ENCODE measurements at places on chromosomes 5 and 9.

DNA sequence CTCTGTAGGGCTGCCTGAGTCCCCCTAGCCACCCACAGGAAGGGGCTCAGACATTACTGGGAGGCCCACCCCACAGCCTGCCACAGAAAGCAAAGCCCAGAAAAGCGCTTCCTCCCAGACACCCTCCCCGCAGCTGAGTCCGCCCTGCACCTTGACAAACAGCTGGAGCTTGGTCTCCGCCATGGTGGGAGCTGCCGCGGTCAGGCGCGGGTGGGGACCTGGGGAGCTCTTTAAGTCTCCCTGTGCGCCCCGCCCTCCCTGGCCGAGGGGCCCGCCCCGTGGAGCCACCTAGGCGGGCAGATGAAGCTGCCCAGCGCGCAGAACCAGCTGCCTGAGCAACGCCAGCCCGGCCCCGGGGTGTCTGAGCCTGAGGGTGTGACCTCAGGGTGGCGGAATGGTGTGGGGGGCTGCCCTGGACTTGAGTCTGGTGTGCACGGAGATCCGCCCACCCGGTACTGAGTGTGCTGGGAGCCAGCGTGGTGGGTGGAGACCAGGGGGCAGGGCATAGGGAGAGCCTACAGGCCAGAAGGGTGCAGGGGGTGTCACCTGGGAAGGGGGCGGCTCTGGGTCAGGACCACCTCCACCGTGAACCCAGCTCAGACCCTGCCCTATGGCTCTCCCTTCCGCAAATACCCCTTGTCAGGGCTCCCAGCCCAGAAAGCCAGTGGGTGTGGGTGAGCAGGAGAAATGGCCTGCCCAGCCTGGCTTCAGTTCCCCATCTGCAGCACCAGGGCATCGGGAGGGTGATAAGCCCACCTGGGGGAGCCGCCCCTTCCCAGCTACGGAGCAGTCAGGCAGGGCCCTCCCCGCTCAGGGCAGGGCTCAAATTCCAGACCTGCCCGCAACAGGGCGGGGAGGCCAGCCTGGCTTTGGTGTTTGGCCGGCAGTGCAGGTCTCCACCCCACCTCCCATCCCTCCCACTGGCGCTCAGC, at the start of gene CLIC3:
CLIC3 (minus strand) TSS at position 208 of the 932 bp plus-strand sequence; CDS start at position 183, 25 bp downstream.
- no peaks in the 10 kb centered on the region for H3K36me3 ChIP-seq
- peak within 1 kb of the TSS; percentile 50 for H3K4me3 ChIP-seq
- H3K27me3 ChIP-seq, result no peaks in the 10 kb centered on the region
- peaks cover 1% of the 10 kb centered on the region for H3K4me1 ChIP-seq
- DNase-seq, result no peak
- H3K27ac ChIP-seq, result no peak within 1 kb of the TSS

GRCh38 chr5:87138091-87138805, 129.4 kb upstream of the RASA1 start:
- no peaks in the 10 kb centered on the region for H3K27me3 ChIP-seq
- no peak for DNase-seq
- no peak overlapping the region for H3K27ac ChIP-seq
- H3K4me3 ChIP-seq, result no peak overlapping the region
- H3K36me3 ChIP-seq, result no peaks in the 10 kb centered on the region
- H3K4me1 ChIP-seq, result peaks cover 10% of the 10 kb centered on the region

DNA sequence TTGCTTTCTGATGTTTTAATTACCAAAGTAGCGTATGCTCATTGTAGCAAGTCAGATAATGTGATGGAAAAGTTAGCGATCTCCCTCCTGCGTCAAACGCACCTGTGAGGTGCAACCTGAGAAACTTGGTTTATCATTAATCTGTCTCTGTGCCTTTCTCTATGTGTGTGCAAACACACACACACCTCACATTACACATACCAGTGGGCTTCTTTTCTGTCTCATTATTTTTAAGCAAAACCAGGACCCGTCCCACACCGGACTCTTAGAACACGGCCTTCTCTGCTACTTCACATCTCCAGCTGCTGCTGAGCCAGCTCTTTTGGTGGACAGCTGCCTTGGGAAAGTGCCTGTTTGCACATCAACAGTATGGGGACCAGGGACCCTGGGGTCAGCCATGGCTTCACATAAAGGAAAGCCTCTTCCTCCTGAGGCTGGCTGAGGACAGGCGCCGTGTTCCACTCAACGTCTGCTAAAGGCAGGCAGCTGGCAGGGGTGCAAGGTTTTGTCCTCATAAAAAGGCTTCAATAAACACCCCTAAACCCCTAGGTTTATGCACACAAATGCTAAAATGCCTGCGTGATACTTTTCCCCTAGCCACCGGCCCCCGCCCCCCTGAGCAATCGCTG, 44.2 kb downstream of the MRPL36 start:
- H3K27ac ChIP-seq, result no peak overlapping the region
- peaks cover 10% of the 10 kb centered on the region for H3K4me1 ChIP-seq
- no peak for DNase-seq
- no peaks in the 10 kb centered on the region for H3K36me3 ChIP-seq

DNA sequence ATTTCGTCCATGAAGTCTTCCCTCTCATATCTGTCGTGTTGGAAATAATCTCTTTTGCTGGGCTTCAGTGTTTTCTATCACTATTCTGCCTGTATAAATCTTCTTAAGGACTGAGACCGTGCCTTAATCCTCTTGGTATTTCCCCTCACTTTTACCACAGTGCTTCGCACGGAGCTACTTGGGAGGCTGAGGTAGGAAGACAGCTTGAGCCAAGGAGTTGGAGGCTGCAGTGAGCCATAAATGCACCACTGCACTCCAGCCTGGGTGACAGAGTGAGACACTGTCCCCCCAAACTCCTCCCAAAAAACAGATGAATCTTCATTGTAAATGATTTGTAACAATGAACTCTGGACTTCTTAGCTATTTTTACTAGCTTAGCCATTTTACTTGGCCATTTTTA, 57.8 kb downstream of the PHAX start:
- peaks cover 14% of the 10 kb centered on the region for H3K4me1 ChIP-seq
- no peaks in the 10 kb centered on the region for H3K27me3 ChIP-seq
- no peak overlapping the region for H3K27ac ChIP-seq
- no peak overlapping the region for H3K4me3 ChIP-seq
- no peak for DNase-seq

DNA sequence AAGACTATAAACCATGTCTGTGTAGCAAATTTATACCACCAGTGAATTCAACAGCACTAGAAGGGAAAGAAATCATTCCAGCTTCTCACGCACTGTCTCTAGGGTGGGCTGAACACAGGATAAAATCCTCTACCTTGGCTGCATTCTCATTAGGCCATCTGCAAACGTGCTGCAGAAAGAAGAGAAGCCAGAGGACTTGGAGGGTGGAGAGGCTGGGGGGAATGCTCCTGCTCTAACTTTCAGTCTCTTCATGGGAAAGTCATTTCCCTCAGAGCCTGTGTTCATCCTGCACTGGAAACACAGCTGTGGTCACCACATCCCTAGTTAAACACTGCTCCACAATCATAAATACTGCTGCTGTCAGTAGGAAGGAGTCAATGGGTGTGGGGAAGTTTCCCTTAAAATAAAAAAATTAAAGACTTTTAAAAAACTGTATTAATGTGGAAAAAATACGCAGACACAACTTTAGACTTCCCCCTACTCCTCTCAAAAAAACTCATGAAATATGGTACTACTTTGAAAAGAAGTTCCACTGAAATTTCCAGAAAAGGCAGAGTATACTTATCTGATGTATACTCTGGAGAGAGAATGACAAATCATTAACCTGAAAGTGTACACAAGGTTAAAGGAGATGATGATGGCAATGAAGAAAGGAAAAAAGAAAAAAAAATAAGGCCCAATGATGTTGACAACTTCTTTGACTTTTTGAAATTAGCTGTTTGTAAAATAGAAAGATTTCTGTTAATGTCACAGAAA, 46.8 kb downstream of the LHFPL2 start:
- H3K27ac ChIP-seq, result peak overlapping the region; percentile 94
- peaks cover 31% of the 10 kb centered on the region for H3K4me1 ChIP-seq

GRCh38 chr9:78707481-78707991, 410.6 kb downstream of the PSAT1 start:
- H3K4me3 ChIP-seq, result no peak overlapping the region
- peaks cover 3% of the 10 kb centered on the region for H3K27me3 ChIP-seq
- H3K27ac ChIP-seq, result no peak overlapping the region
- no peaks in the 10 kb centered on the region for H3K36me3 ChIP-seq
- no peak for DNase-seq

- no peaks in the 10 kb centered on the region for H3K36me3 ChIP-seq
- no peak for DNase-seq
- H3K4me3 ChIP-seq, result no peak overlapping the region
- peaks cover 9% of the 10 kb centered on the region for H3K4me1 ChIP-seq
- H3K27me3 ChIP-seq, result peaks cover 3% of the 10 kb centered on the region
These were observed 75.3 kb upstream of the IL12B start for GRCh38 chr5:159405611-159406031.

- H3K36me3 ChIP-seq, result peaks cover 3% of the 10 kb centered on the region
- H3K27me3 ChIP-seq, result no peaks in the 10 kb centered on the region
- no peak overlapping the region for H3K27ac ChIP-seq
- DNase-seq, result no peak
These were observed 85.5 kb downstream of the YIPF5 start for GRCh38 chr5:144084971-144085370.

DNA sequence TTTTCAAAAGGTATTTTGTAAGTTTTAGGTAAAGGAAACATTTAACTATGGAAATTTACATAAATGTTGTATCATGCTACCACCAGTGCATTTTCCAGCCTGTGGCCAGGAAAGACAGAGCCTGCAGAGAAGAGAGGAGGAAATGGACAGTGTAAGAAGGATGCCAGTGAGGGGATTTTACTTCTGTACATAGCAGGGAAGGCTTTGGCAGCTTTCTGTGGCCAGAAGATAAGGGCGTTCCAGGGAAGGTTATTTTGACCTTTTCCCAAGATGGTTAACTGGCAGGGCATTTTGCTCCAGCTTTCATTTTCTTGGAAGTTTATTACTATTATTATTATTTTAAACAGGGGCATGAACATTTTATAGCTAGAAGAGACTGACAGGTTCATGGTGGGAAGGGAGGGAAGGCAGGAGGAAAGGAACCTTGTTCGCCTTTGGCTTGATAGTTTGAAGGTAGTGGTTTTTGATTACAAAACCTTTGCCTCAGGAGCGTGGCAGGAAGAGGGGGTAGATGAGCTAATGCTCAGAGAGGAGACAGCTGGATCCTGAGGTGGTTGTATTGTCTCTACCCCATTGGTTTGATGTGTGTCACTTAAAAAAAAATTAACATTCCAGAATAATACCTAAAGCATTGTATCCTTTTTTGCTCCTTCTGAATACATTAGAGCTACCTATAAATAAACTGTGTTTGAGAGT, 4.1 kb downstream of the ISOC1 start:
- no peak for DNase-seq
- peaks cover 20% of the 10 kb centered on the region for H3K4me1 ChIP-seq
- H3K27me3 ChIP-seq, result no peaks in the 10 kb centered on the region
- H3K36me3 ChIP-seq, result no peaks in the 10 kb centered on the region
- H3K27ac ChIP-seq, result no peak overlapping the region

DNA sequence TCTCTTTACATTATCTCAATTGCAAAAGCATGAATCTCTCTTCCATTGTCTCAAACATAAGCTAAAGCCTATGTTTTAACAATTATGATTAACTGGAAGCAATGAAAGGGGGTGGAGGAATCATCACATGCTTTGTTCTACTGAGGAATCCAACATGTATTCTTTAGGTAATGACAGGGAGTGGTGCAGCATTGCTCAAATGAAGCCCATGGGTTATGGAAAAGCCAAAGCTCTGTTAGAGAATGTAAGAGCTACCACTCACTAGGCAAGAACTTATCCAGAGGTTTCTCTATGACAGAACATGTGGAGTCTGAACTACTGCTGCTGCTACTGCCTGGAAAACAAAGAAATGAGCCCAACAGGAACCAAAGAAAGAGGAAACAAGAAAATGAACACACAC, 28.7 kb downstream of the KIF3A start:
- H3K27me3 ChIP-seq, result no peaks in the 10 kb centered on the region
- no peaks in the 10 kb centered on the region for H3K4me1 ChIP-seq
- H3K27ac ChIP-seq, result no peak overlapping the region
- no peak overlapping the region for H3K4me3 ChIP-seq
- DNase-seq, result no peak

- no peak overlapping the region for H3K27ac ChIP-seq
- peaks cover 5% of the 10 kb centered on the region for H3K4me1 ChIP-seq
- no peak overlapping the region for H3K4me3 ChIP-seq
- no peaks in the 10 kb centered on the region for H3K36me3 ChIP-seq
These were observed 7.5 kb downstream of the RASGRF2 start for GRCh38 chr5:80967500-80968181.

DNA sequence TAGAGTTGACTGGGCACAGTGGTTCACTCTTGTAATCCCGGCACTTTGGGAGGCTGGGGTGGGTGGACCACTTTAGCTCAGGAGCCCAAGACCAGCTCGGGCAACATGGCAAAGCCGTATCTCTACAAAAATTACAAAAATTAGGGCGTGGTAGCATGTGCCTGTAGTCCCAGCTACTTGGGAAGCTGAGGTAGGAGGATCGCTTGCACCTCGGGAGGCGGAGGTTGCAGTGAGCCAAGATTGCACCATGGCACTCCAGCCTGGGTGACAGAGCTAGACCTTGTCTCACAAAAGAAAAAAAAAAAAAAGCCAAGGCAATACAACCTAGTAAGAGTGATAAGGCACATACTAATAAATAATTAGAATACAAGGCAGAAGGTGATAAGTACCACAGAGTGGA, 15.8 kb downstream of the NLN start:
- peak overlapping the region; percentile 43 for H3K27ac ChIP-seq
- H3K4me1 ChIP-seq, result peaks cover 5% of the 10 kb centered on the region
- no peak for DNase-seq
- no peaks in the 10 kb centered on the region for H3K27me3 ChIP-seq
- H3K36me3 ChIP-seq, result no peaks in the 10 kb centered on the region

GRCh38 chr5:57818397-57818796, 335.8 kb upstream of the ACTBL2 start:
- H3K27me3 ChIP-seq, result no peaks in the 10 kb centered on the region
- no peaks in the 10 kb centered on the region for H3K4me1 ChIP-seq
- H3K27ac ChIP-seq, result no peak overlapping the region

GRCh38 chr9:137406876-137407589, 15.9 kb downstream of the EXD3 start:
- no peaks in the 10 kb centered on the region for H3K27me3 ChIP-seq
- no peak overlapping the region for H3K27ac ChIP-seq
- peak; percentile 81 for DNase-seq
- H3K4me1 ChIP-seq, result no peaks in the 10 kb centered on the region
- no peak overlapping the region for H3K4me3 ChIP-seq

DNA sequence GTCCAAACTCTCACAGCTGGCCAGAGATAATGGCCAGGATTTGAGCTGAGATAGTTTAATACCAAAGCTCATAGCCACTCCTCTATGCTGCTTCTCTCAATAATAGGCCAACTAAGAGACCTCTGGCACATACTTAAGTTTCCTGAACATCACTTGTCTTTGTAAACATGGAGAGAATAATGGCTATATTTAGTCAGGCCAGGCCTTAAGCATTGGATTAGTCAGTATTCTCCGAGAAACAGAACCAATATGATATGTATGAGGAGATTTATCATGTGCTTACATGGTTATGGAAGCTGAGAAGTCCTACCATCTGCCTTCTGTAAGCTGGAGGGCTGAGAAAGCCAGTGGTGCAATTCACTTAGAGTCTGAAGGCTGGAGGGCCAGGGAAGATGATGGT, 45.4 kb downstream of the CFAP95 start:
- no peaks in the 10 kb centered on the region for H3K27me3 ChIP-seq
- H3K4me3 ChIP-seq, result no peak overlapping the region
- no peak overlapping the region for H3K27ac ChIP-seq
- H3K36me3 ChIP-seq, result no peaks in the 10 kb centered on the region

Measured in progenitor cell of endocrine pancreas (in vitro differentiated cells).